ENCODE measurements at places on chromosomes 7 and 10.

DNA sequence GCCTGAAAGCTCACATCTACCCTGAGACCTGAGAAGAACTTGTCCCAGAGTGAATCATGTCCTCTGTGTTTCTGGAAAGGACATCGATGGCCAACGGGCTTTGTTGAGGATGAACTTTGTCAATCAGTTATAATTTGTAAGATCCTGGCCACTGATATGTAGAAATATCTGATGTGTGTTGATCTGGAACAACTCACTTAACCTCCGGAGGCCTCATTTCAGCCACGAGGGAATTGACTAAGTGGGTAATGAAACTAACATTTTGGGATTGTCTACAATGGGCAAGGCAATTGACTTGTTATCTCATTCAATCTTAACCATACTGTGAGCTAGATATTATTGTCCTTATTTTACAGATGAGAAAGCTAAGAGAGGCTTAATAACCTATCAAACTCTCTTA, 468.1 kb upstream of the NRP1 start:
- DNase-seq, result no peak

DNA sequence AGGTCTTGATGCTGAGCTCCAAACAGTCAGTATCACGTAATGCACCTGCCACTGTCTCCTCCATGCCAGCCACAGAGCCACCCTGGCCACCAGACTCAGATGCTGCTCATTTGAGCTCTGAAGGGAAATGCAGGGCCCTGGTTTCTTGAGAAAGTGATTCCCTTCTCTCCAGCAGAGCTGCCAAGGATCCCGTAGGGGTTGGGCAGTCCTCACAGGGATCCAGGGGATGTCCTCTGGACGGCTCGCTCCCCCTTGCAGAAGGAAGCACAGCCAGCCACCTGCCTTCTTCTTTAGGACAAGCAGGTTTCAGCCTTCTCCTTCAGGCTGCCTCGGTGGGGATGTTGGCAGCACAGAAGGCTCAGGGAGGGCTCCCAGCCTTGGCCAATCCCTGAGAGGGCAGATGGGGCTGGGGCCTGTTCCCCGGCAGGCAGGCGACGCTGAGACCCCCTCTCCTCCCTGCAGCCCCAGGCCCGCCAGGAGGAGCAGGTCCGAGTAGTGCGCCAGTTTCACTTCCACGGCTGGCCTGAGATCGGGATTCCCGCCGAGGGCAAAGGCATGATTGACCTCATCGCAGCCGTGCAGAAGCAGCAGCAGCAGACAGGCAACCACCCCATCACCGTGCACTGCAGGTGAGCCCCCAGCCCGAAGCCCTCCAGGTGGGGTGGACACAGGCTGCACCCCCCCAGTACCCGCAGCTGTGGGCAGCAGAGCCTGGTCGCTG, 48.9 kb downstream of the MKI67 start:
- DNase-seq, result no peak

DNA sequence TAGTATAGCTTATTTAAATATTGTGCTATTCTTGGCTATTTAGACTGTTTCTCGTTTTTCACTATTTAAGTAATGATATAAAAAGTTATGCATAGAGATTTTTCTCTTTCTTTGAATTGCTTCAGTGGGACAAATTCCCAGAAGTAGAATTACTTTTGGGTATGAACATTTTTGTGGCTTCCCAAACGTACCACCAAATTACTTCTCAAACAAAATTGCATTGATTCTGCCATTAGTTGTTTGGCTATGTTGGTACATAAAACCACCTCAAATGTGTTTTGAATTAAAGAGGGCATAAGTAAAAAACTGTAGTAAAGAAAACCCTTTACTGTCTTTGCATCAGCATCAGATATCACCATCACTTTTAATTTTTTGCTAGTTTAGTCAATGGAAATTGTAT, 31.0 kb downstream of the AKR1B1 start:
- DNase-seq, result no peak

- no peak for DNase-seq
Measured at GRCh38 chr7:152054367-152055230, 29.1 kb downstream of the GALNT11 start.

DNA sequence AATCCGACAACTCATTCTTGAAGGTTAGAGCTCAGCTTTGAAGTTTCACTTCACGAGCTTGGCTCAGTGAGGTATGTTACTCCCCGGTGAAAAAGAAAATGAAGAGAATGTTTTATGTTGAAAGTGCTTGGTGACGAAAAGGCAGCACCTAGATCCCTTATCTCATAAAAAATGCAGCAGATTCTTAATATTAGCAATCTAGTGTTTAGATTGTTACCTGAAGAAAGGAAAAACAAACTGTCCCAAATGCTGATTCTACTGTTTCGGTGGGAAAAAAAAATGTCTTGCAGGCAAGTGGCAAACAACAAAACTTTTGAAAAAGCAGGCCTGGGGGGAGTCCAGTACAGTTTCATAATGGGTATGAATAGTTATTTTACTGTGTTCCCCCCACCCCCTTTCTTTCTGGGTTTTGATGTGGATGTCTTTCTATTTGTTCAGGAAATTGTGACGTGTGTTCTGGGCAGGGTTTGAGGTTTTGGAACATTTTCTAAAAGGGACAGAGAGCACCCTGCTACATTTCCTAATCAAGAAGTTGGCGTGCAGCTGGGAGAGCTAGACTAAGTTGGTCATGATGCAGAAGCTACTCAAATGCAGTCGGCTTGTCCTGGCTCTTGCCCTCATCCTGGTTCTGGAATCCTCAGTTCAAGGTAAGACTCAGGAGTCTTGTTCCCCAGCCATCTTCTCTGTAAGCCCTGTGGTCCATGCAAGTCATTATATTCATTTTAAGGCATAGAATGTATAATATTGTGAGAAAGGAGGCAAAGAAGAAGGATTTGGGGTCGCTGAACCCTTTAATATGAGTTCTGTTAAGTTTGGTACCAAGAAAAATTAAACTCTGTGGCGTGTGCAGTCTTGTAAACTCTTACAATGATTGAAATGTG, at the start of gene SRGN:
TSS of gene SRGN (plus strand) at position 514 of the 881 bp plus-strand sequence. CDS start at position 569, 55 bp downstream.
- peak; percentile 79 for DNase-seq

DNA sequence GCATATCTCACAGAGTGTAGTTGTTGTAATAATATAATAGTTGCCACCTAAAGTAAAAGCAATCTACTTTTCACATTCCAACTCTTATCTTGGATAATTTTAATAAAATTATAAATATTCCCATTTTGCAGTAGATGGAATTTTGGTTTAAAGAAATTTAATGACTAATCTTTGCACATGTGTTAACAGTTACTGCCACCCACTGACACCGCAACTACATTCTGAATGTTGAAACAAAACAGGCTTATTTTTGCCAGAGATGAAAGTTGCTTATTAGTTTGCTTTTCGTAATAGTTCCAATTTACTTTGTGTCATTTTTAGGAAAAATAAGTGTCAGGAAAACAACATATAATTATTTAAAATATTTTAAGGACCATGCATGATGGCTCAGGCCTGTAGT, 557.5 kb upstream of the PCDH15 start:
- DNase-seq, result no peak

- DNase-seq, result no peak
Measured at GRCh38 chr7:104652434-104652833, 324.0 kb downstream of the LHFPL3 start.

DNA sequence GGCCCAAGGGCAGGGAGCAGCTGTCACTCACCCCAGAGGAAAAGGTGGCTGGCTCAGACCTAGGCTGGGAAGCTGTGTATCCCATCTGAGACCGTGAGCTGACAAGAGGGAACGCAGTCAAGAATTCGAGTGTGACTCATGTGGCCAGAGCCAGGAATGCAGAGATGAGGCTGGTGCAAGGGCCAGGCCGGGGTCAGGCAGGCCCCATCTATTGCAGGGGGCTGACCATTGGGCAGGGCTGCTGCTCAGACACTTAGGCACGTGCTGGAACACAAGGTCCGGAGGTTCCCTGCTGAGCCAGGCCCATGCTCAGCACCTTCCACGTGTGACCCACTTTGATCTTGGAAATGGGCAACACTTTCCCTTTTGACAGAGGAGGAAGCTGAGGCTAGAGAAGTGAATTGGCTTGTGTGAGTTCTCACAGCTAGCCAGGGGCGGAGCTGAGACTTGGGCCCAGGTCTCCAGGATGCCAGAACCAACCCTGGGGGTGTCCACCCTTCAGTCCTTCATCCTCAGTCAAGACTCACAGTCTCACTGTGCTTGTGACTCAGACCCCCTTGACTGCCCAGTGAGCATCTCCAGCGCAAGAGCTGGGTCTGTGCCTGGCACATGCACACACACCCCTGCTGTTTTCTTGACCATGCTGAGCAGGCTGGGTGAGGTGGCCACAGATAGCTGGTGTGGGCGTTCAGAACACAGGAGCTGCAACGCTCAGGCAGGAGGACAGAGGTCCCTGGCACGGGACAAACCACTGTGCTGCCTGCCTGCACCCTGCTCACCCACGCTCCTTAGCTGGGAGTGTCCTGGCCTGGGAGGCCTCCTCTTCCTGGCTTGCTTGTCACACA, 47.6 kb upstream of the PPIF start:
- no peak for DNase-seq

- DNase-seq, result no peak
Measured at GRCh38 chr7:129069021-129069420, 14.1 kb upstream of the TNPO3 start.

GRCh38 chr7:118149394-118149793, 34.6 kb upstream of the LSM8 start:
- no peak for DNase-seq

- no peak for DNase-seq
Measured at GRCh38 chr7:44411306-44411705, 79.2 kb downstream of the NUDCD3 start.

GRCh38 chr7:23787272-23787671, 77.3 kb downstream of the STK31 start:
- no peak for DNase-seq

DNA sequence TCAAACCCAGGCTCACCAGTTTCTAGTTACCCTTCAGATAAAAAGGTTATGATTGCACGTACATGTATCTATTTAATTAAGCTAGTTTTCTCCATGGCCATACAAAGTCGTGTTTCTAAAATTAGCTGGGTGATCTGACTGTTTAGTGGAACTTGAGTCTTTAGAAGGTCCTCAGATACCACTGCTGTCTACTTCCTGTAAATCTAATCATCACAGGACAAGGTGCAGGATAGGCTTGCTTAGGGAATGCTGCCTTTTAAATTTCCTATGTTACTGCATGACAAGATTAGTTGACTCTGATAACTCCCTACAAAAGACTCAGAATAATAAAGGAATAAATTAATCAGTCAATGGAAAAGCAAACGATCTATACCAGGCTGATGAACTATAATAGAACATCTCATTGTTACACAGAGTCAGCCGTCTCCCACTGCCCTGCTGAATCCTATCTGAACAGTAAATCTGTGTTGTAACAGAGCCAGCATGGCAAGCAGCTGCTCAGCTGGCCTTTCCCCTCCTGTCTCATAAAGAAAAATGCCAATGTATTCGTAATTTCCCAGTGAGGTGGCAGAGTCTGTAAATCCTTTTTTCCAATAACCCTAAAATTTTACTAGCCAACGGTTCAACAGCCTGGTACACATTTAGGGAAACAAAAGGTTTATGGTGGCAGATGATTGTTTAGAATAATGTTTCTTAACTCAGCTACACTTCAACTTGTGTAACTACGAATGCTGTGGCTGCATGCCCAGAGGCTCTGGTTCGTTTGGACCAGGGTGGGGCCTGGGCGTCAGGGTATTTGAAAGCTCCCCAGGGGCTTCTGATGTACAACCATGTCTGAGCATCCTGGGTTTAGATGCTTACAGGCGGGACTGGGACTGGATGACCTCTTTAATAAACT, 318.0 kb downstream of the PAXIP1 start:
- no peak for DNase-seq

- DNase-seq, result no peak
Measured at GRCh38 chr10:38050212-38050611, 39.7 kb downstream of the ZNF33A start.

GRCh38 chr10:87505366-87506111, 846 bp downstream of the MINPP1 start:
- peak; percentile 77 for DNase-seq

GRCh38 chr10:122500726-122501125, 39.4 kb downstream of the HTRA1 start:
- DNase-seq, result no peak

- DNase-seq, result no peak
Measured at GRCh38 chr7:130292682-130293257, at the start of gene CPA4. CPA4 (plus strand) TSS chr7:130293161; CDS start chr7:130293181, 20 bp downstream.

- DNase-seq, result no peak
Measured at GRCh38 chr10:60281331-60281730, 108.3 kb downstream of the ANK3 start.

GRCh38 chr7:81180573-81180972, 261.7 kb upstream of the SEMA3C start:
- DNase-seq, result no peak

Measured in K562 (cell line).